Hematopoietic multipotent progenitor cell (in vitro differentiated cells): ENCODE measurements at places on chromosomes 5 and 9.

DNA sequence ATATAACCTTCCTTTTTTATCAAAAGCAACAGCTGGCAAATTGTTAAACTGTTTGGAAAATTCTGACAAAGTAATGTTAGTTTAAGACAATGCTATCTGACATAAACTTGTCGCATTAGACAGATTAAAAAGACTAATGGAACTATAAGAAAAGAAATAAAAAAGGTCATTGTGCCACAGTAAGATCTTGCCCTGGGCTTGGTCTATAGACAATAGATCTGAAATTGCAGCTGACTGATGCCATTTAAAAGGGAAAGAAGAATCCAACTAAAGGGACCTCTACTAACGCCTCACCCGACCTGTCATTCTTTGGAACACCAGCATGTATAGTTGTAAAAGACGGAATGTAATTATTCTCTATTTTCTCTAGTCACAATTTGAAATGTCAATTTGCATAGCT lies 644.4 kb upstream of the GRAMD2B start:
- no peak for DNase-seq

- no peak for DNase-seq
Observed at GRCh38 chr5:159620853-159621540, 290.7 kb upstream of the IL12B start.

DNA sequence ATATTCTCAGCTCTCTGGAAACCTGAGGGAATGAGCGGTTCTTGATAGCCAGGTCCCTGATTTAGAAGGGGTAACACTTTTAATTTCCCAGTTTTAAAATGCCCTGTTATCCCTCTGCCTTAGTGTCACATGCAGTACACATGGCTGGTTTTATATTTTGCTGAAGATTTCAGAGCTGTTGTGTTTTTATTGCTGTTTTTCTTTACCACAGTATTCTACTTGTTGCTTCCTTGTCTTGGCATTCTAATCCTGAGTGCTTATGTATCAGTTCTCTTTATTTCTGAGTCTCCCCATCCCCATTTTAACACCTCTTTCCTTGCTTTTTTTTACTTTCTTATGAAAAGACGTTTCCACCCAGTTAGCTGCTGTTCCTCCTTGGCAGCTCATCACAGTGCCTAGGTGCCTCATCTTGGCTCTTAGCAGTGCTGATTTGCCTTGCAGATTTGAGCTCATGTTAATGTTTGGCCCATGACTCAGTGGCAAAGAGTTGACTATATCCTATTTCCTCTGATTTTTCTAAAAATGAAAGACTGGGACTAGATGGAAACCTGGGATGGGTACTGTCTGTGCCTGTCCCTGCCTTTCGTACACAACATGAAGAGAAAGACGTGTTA lies 3.7 kb downstream of the MTRR start:
- no peak for DNase-seq

DNA sequence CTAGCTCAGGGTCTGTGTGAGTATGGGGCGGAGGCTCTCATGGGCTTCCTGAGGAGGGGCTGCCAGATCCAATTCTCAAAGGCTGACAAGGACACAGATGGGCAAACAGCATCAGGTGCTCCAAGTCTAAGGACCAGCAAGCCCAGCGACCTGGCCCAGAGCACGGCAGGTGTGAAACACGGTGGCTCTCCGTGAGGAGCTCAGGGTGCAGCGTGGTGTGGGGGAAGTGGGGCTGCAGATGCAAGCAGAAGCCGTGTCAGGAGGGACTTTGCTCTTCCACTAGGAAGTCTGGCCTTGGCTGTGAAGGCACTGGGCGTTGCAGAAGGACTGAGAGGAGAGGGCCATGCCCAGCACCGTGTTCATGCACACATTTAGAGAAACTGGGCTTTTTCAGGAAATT lies 420.0 kb downstream of the GADD45G start:
- DNase-seq: no peak

- DNase-seq: no peak
Observed at GRCh38 chr9:129026442-129027223, 1.5 kb downstream of the SH3GLB2 start.

DNA sequence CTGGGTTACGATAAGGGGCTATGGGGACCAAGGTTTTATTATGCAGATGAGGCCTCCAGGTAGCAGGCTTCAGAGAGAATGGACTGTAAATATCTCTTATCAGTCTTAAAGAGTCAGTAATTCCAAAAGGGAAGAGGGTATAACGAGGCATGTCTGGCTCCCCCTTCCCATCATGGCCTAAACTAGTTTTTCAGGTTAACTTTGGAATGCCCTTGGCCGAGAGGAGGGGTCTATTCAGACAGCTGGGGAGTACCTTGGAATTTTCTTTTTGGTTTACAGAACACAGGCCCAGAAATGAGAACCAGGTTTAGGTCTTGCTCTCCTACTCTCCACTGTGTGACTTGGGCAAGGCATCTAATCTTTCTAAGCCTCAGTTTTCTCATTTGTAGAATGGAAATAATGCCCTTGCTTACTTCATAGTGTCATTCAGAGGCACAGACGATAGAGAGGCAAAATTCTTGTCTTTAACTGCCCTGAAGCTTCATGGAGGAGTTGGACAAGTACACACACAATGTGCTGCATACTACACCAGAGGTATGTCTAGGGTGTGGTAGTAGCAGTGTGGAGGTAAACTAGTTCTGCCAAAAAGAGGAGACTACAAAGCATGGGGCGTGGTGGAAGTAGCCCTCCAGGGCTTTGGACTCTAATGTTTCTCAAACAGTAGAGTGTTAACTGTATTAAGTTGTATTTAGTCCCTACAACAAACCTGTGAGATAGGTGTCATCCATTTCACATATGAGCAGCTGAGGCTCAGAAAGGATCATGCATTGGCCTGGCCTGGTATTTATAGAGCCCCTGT lies 45.5 kb downstream of the IRF1 start:
- no peak for DNase-seq

DNA sequence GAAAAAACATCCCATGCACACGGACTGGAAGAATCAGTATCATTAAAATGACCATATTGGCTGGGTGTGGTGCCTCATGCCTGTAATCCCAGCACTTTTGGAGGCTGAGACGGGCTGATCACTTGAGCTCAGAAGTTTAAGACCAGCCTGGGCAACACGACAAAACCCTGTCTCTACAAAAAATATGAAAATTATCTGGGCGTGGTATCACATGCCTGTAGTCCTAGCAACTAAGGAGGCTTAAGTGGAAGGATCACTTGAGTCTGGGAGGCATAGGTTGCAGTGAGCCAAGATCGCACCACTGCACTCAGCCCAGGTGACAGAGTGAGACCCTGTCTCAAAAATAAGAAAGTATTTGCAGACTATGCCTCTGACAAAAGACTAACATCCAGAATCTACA lies 68.4 kb downstream of the TTC39B start:
- DNase-seq: no peak

DNA sequence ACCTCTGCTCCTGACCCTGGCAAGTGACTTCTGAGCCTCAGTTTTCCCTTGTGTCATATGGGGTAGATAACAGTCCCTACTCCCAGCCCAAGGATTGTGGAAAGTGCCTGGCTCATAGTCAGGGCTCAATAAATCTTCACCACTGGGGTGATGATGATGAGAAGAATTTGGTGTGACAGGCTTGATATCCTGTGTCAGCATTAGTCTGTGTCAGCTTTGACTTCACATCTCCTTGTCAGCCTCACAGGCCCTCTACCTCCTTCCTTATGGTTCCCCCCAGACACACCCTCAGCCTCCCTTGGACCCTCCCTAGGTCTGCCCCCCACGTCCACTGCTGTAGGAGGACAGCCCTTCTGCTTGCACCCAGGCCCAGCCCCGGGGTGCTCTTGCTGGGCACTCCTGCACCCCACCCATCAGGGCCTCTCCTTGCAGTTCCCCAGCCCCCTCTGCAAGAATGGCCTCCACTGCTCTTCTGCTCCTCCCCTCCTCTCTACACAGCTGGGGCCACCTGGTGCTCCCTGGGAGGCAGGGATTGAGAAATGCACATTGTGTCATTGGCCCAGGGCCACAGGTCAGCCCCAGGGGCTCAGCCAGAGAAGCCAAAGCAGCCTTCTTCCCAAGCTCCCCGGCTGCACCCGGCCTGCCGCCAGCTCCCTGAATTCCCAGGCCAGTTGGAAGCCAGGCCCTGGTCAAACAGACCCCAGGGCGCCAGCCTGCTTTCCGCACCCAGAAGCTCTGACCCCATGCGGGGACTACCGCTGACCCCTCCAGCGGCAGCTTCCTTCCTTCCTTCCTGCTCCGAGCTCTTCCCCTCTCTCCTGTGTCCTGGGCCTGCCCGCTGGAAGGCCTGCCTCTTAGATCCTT lies 7.7 kb downstream of the FGFR4 start:
- no peak for DNase-seq

- DNase-seq: no peak
Observed at GRCh38 chr9:133102190-133103021, 18.6 kb downstream of the RALGDS start.

- DNase-seq: no peak
Observed at GRCh38 chr9:2281803-2282185, 266.6 kb downstream of the SMARCA2 start.

- no peak for DNase-seq
Observed at GRCh38 chr9:32431940-32432555, 47.6 kb downstream of the ACO1 start.

DNA sequence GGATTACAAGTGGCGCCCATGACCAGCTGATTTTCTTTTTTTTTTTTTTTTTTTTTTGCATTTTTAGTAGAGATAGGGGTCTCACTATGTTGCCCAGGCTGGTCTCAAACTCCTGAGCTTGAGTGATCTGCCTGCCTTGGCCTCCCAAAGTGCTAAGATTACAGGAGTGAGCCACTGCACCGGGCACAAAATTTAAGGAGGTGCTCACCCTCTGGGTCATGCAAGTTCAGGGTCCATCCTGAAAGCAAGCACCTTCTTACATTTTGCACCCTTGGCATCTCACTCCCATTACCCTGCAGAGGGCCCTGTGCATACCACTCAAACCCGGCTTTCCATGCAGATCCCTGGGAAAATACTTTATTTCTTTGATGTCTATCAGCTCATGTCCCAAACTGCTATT lies 95.6 kb upstream of the ADRA1B start:
- DNase-seq: no peak

- no peak for DNase-seq
Observed at GRCh38 chr9:101668421-101668820, 70.0 kb downstream of the GRIN3A start.

DNA sequence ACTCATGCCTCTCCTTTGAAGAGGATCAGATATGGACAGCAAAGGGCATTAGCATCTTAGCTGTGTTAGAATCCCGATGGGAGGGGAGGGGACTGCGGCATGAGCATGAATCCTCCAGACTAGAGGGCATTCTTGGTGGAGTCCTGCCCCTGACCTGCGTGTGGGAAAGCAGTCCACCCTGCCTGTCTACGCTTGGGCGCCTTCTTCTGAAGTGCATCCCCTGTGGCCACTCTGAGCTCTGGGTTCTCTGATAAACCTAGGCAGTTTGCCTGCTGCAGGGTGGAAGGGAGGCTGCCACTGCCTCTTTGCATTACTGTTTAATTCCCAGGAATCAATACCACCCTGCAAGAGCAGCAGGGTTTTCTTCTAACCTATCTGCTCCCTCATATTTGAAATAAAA lies 169.3 kb downstream of the INSYN2B start:
- DNase-seq: no peak

DNA sequence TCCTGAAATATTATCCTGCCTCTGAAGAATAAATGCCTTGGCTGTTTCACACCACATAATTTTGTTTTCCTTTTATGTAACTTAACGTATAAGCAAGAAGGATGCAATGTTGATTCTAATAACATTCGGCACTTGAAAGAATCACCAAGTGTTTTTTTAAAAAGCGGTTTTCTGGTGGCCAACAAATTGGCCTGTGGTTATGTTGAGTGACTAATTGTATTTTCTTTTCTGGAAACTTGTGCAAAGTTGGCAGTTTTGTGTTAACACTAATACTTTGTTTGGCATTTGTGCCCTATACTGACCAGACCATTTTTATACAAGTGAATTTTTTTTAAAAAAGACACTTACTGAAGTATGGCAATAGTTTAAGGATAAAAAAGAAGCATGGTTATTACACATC lies 452.7 kb downstream of the BNC2 start:
- DNase-seq: no peak

GRCh38 chr9:115211413-115212124 lies 93.6 kb upstream of the TNC start:
- no peak for DNase-seq

- no peak for DNase-seq
Observed at GRCh38 chr5:62309107-62309506, 3.1 kb downstream of the KIF2A start.

DNA sequence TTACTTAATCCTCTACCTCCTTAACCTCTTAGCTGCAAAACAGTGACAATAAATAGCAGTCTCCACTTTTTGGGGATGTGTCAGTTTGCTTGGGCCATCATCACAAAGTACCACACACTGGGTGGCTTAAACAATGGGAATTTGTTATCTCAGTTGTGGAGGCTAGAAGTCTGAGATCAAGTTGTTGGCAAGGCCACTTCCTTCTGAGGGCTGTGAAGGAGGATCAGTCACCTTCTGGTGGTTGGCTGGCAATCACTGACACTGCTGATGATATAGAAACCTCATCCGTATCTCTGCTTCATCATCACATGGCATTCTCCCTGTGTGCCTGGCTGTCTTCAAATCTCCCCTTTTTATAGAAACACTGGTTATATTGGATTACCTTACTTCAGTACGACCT lies 187.1 kb upstream of the TBC1D2 start:
- no peak for DNase-seq

DNA sequence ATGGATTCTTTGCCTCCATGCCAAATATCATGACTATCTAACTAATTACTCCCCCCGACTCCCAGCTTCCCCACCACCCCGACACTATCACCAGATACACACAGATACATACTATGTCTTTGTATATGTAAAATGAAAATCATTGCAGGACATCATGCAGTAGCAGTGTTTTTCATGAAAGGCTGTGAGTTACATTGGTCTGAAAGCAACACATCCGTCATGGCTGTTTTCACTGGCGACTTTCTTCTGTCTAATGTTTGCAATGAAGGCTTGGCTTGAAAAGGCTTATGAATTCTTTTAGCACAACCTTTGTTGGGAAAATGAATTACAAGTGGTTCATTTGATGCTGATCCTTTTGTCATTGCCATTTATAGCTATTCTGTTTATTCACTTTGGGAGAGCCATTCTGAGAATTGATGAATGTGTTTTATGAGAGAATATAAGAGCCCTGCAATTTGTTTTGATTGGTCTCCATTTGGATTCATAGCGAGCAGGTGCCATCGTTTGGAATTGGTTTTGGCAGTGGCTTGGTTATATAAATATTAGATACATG lies 103.4 kb downstream of the PIP5K1B start:
- DNase-seq: no peak

GRCh38 chr9:115225459-115226116 lies 107.6 kb upstream of the TNC start:
- no peak for DNase-seq

- no peak for DNase-seq
Observed at GRCh38 chr5:77928776-77929300, 152.7 kb upstream of the TBCA start.
